Stimulated activated CD8-positive, alpha-beta memory T cell treated with anti-CD3 and anti-CD28 coated beads, Interleukin-4, amount 100 ng/mL, for 1 hour (primary cell): ENCODE measurements at places on chromosomes 2 and 18.

- no peak for DNase-seq
These were observed 1224.7 kb upstream of the CELF4 start for GRCh38 chr18:38790303-38790702.

DNA sequence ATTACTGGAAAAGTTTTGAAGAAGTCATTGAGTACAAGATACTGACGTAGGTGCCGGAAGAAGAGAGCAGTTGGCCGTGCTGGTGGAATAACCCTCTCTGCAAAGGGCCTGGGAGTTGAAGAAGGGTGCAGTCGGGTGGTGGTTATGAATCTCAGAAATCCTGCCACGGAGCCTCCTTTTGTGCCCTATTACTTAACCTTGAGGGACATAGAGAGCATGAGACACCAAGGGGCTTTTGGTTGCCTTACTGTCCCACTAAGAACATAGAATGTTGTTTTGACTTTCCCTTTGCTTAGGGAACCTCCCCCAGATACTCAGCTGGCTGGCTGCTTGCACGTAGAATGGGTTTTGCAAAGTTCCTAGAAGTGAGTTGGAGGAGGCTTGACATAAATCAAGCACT is 1.3 kb upstream of the CD28 start:
- no peak for DNase-seq

DNA sequence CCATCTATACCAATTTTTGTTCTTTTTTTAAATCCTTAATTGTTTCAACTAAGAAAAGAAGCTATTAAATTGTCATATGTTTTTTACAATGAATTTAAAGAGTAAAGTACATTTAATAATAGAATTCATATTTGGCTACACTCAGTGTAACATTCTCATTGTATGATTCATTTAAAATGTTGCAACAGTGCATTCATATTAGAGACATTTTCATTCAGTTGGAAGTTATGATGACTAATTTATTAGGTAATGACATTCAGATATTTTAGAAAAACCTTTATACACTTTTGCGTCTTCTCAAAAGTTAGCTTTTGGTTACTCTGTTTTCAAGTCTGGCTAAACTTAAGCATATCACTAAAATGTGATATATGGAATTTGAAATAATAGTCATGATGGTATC is 887.5 kb upstream of the NRXN1 start:
- DNase-seq = no peak

DNA sequence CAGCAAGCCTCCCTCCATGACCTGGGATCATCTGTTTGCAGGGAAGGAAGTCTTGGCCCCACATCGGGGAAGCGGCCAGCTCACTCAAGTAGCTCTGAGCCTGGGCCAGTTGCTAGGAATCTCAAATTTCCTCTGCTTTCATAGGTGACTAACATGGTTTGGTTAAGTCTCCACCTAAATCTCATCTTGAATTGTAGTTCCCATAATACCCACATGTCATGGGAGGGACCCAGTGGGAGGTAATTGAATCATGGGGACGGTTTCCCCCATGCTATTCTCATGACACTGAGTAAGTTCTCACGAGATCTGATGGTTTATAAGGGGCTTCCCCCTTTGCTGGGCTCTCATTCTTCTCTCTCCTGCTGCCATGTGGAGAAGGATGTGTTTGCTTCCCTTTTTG is 75.2 kb downstream of the LBH start:
- no peak for DNase-seq

GRCh38 chr2:20652673-20653575 is 2.0 kb upstream of the HS1BP3 start:
- no peak for DNase-seq

DNA sequence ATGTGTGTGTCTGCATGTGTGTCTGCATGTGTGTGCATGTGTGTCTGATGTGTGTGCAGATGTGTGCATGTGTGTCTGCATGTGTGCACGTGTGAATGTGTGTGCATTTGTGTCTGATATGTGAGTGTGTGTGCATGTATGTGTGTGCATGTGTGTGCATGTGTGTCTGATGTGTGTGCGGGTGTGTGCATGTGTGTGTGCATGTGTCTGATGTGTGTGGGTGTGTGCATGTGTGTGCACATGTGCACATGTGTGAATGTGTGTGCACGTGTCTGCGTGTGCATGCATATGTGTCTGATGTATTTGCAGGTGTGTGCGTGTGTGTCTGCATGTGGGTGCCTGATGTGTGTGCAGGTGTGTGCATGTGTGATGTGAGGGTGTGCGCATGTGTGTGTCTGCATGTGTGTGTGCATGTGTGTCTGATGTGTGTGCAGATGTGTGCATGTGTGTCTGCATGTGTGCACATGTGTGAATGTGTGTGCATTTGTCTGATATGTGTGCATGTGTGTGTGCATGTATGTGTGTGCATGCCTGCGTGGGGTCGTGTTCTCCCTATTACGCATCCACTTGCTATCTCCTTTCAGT is 470.1 kb upstream of the HS6ST1 start:
- DNase-seq = no peak

DNA sequence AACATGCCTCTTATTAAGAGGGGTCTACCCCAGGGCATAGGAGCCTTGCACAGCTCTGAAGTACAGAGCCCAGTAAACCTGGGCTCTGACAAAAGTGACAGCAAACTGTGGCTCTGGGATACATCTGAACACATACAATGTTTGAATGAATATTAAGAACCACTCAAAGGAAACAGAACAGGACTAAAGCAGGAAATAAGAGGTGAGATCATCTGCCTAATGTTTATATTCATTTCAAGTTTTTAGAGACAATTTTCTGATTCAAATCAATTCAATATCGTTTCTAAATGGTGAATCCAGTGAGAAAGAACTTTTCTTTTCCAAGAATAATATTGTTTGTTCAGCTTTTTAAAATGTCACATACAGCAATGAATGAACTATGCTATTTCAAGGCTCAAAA is 136.7 kb upstream of the CAVIN2 start:
- DNase-seq = no peak

GRCh38 chr2:20519309-20519708 is 72.4 kb downstream of the RHOB start:
- no peak for DNase-seq

- DNase-seq = no peak
These were observed 125.8 kb downstream of the NETO1 start for GRCh38 chr18:72742002-72742401.

DNA sequence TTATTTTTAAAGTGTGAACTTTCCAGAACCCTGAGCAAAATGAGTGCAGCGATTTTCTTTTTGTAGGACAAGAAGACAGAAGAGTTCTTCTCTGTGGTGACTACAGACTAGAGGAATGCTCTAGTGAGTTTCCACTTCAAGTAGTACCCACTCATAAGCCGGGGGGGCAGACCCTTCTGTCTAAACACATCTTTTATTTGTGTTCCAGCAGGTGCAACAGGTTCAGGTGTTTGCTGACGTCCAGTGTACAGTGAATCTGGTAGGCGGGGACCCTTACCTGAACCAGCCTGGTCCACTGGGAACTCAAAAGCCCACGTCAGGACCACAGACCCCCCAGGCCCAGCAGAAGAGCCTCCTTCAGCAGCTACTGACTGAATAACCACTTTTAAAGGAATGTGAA is 25.2 kb downstream of the PTRHD1 start:
- no peak for DNase-seq

DNA sequence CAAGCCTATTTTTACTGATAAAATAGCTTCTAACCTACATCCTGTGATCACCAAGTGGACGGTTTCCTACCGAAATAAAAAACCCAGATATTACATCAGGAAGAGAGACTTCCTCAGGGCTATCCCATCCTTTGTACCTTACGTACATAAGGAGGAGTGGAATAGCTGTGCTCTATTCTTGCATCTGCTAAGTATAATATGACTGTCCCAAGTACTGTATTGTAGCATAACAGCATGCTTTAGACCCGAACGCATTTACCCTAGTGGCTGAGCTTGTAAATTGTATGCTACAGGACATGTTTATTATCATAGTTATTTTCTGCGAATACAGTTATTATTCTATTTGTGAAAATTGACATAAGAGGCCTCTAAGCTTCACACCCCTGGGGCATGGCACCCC is 302.4 kb downstream of the CLIP4 start:
- no peak for DNase-seq

DNA sequence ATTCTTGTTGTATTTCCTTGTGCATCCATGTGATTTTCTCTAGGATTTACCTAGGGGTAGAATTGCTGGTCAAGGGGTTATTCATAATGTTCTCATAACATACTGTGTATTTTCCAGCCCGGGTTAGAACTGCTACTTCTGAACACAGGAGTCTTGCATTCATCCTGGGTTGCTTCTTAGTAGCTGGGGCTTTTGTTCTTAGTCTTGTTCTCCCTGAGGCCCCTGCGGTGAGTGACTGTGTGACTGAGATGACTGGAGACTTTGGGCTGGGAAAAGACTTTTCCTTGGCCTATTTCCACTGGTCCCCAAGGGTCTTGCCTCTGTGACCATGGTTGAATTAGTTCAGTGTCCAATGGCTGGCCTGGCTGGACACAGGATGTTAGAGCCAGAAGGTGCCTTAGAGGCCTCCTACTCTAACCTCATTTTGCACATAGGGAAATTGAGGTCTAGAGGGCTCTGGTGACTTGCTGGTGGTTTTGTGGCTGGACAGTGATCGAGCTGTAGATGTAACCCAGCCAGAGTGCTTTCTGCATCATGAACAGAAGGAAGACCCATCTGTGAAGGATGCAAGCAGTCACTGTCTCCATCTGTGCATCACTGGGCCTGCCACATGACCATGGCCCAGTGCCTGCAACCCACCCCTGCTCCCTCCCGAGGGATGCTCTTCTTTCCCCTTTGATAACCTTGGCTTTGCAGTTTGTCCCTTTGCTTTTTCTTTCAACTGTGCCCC is 233.3 kb downstream of the FHOD3 start:
- DNase-seq = no peak

DNA sequence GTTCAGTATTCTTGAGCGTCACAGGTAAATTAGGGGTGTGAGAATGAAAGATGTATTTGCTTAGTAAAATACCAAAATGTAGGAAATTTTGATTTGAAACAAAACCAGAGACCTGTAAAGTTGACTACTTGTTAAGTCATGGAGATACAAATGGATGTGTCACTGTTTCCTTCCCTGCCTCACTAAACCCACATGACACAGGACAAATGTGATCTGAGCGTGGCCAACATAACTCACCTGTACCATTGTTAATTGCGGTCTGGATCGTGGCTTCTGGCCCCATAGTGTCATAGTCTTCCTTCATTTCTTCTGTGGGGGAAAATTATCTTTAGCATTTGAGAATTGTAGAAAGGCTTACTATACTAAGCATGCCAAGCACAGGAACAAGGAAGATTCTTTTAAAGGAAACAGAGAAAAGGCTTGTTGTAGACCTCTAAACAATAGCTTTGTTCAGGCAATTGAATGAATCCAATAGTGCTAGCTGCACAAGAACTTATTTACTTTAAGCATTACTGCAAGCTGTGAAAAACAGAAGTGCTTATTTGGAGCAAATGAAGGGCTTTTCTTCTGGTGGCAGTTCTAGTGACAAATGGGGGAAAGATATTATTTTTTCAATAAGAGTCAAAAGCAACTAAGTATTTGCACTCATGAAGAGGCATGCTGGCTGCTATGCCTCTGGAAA is 95.2 kb downstream of the ZEB2 start:
- DNase-seq = no peak

DNA sequence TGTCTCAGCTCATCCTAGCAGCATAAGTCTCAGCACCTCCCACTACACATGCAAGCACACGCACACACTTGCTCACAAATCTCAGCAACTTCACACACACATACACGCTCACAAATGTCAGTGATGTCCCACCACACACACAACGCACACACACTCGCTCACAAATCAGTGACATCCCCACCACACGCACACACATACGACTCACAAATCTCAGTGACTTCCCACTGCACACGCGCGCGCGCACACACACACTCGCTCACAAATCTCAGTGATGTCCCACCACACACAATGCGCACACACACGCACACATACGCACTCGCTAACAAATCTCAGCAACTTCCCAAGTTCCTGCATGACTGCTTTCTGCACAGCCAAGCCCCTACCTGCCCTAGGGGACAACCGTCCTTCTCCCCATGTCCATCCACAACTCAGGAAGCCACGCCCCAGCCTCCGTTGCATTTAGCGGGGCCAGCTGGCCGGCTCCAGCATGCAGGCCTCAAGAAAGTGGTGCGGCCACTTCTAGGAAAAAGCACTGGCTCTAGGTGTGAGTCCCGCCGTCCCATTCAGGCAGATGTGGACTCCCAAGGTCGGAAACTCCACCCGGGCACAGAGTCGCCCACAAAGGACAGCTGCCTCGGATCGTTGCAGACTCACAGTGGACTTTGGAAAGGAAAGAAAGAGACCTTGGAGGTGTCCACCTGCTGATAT is 180.1 kb upstream of the SALL3 start:
- no peak for DNase-seq

GRCh38 chr18:54134053-54134452 is 90.4 kb downstream of the MBD2 start:
- no peak for DNase-seq

- DNase-seq = no peak
These were observed 25.0 kb downstream of the SPP2 start for GRCh38 chr2:234075518-234075915.

DNA sequence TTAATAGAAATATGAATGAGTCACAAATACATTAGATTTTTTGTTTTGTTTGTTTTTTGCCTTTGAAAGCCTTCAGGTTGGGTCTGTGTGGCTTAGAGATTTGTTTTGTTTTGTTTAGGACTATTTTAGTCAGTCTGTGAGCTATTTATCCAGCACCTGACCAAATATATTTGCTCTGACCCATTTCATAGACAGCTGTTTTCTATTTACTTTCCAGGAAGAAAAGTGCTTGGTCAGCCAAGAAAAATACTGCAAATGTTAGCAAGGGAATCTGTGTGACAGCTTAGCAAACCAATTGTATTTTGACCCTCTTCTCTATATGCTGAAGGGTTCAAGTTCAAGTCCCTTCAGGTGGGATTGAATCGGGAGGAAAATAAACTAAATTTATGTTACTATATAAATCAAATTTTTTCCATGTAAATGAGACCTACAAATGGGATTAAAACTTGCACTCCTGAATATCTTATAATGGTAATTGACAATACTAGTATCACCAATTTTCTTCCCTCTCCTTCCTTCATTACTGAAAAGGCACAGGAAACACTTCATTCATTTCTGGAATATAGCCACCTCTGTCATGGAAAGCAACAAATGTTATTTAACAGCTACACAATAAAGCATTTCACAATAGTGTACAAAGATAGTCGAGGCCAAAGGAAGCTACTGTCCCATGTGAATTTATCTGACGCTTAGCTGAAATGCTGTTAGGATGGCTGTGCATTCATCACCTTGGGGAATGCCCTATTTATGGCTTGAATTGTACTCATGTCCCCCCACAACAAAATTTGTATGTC is 23.1 kb upstream of the KLF7 start:
- DNase-seq = no peak

DNA sequence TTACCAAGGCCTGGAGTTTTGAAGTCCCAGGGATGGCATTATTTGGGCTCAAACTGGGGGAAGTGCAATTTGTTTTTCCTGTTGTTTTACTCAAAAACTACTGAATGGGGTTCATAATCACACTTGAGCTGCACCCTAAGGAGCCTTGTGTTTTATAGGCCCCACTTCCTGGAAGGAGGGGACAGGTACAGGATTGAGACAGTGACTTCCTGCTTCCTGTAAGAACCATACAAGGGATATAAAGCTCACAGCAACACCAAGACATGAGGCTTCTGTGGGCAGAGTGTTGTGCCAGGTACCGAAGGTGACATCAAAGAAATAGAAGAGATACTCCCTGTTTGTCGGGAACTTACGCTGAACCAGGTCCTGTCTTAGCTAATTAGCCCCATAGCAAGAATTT is 70.4 kb upstream of the SKOR2 start:
- no peak for DNase-seq

GRCh38 chr2:24038786-24039499 is 8.2 kb downstream of the WDCP start:
- DNase-seq = no peak
